ENCODE measurements at places on chromosomes 3 and 15. TPM values are rescaled to one million over a fixed set of nuclear protein-coding genes. Genes with fewer than 3 reads are reported as not detected.

Gene FGD5
- total RNA-seq, result not detected

DNA sequence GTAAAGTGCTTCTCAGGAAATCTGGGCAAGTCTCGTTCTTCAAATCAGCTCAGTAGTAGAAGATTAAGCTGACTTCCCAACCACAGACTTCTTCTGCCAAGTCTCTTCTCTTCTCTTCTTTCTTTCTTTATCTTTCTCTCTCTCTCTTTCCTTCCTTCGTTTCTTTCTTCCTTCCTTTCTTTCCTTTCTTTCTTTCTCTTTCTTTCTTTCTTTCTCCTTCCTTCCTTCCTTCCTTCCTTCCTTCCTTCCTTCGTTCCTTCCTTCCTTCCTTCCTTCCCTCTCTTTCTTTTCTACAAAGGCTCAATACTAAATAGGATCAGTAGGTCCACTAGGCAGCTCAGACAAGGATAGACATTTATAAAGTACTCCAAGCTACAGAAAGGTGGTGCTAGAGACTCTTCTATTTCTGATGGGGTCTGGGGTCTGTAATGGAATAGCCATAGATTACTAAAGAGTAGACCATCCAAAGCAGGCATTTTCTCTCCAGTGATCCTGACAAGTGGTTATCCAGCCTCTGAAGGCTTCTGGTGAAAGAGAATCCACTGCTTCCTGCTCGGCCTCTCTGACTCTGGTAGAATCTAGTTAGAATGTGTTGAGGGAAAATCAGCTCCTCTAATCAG is 100.8 kb downstream of the TPRG1 start:
- H3K27me3 ChIP-seq, result no peaks in the 10 kb centered on the region
- H3K27ac ChIP-seq, result no peak overlapping the region
- peaks cover 18% of the 10 kb centered on the region for H3K4me1 ChIP-seq

DNA sequence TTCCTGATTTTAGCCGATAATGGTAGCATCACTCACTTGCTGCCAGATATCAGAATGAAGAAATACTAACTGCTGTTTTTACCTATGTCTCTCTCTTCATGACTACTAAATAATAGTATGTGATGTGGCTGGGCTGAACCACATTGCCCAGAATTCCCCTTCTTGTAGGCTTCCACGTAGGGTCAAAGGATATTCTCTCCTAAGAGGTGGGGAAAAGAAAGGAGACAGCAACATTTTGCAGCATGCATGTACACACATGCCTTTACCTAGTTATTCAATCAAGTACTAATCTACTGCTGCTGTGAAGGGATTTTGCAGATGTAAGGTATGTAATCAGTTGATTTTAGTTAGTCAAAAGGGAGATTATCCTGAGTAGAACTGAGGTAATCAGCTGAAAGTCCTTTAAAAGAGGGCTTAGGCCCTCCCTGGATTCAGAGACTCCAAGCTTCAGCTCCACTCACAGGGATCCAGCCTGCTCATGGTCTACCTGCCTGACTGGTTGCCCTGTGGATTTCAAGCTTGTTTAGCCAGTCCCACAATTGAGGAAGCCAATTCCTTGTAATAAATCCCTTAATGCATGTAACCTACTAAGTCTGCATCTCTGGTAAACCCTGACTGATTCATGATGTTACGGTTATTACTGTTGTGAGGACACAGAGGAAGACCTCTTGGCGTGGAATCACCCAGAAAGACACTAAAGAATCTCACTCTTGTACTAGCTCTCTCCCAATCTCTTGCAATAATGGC is 20.4 kb downstream of the PLD1 start:
- H3K27ac ChIP-seq, result no peak overlapping the region
- no peak for DNase-seq
- H3K4me1 ChIP-seq, result peaks cover 29% of the 10 kb centered on the region
- H3K27me3 ChIP-seq, result no peaks in the 10 kb centered on the region
- H3K36me3 ChIP-seq, result peaks cover 4% of the 10 kb centered on the region
- H3K4me3 ChIP-seq, result no peak overlapping the region

- peaks cover 4% of the 10 kb centered on the region for H3K27me3 ChIP-seq
- H3K27ac ChIP-seq, result no peak overlapping the region
- H3K4me3 ChIP-seq, result no peak overlapping the region
Measured at GRCh38 chr3:171749124-171749523, 61.2 kb downstream of the PLD1 start.

Gene FOXL2
- total RNA-seq, result 6.4 TPM

- H3K4me1 ChIP-seq, result peaks cover 50% of the 10 kb centered on the region
- H3K4me3 ChIP-seq, result no peak overlapping the region
Measured at GRCh38 chr3:175386630-175387029, 527.5 kb downstream of the NAALADL2 start.

Gene TMEM207
- not detected for total RNA-seq

Gene MINAR1
- total RNA-seq, result 0.35 TPM

GRCh38 chr15:81939604-81940440 is 106.0 kb downstream of the MEX3B start:
- peaks cover 3% of the 10 kb centered on the region for H3K27me3 ChIP-seq
- H3K4me3 ChIP-seq, result no peak overlapping the region
- H3K27ac ChIP-seq, result peak overlapping the region; percentile 42
- H3K4me1 ChIP-seq, result peaks cover 29% of the 10 kb centered on the region
- peak; percentile 46 for DNase-seq
- H3K36me3 ChIP-seq, result no peaks in the 10 kb centered on the region
